ENCODE measurements at places on chromosomes 4 and X.

- DNase-seq, result peak; percentile 45
Observed at GRCh38 chr4:98642991-98643426, 15.4 kb downstream of the TSPAN5 start.

DNA sequence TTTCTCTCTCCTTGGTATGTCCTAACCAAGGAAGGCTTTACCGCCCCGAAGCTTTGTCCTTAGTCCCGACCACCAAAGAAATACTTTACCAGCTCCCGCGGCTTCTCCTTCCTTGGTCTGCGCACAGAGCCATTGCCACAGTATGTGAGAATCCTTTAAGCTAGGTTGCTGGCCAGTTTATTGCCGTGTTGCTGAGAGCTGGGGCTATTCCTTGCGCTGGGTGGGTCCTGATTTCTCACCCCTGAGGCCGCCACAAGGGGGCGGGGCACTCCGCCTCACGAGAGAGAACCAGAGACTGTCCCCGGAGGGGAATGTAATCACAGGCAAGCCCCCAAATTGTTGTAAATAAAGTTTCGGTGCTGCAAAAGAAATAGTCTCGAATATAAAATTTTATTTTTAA is 331.0 kb upstream of the PCDH10 start:
- no peak for DNase-seq

DNA sequence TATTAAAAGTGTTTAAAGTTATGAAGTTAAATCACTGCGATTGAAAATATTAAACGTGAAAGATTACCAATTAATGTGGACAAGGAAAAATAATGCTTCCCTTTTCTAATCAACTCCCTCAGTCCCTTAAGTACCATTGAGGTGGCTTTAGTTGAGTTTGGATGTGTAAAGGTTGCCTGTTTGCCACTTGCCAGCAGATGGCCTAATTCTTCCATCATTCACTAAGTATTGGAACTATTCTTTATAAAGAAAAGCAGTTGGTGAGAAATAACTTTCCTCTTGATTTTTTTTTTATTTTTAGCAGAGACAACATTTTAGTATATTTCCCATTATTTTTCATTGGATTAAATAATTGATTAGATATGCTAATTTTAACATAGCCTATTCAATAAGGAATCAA is 295.9 kb upstream of the TACR3 start:
- no peak for DNase-seq

GRCh38 chrX:21702725-21703124 is 44.6 kb upstream of the KLHL34 start:
- no peak for DNase-seq

DNA sequence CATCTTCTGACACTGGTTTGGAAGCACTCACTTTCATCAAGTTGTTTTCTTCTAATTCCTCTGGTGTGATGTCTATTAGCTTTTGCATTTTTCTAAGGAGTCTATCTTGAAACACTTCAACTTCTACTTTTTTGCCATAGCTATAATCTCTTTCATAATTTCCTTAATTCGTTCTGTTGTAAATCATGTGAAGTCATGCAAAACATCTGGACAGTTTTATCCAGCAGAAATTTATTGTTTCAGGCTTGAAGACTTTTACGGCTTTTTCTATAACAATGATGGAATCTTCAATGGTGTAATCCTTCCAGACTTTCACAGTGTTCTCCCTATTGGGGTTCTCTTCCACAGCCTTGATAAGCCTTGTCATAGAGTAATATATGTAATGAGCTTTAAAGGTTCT is 74.9 kb upstream of the PABPC4L start:
- DNase-seq, result no peak

DNA sequence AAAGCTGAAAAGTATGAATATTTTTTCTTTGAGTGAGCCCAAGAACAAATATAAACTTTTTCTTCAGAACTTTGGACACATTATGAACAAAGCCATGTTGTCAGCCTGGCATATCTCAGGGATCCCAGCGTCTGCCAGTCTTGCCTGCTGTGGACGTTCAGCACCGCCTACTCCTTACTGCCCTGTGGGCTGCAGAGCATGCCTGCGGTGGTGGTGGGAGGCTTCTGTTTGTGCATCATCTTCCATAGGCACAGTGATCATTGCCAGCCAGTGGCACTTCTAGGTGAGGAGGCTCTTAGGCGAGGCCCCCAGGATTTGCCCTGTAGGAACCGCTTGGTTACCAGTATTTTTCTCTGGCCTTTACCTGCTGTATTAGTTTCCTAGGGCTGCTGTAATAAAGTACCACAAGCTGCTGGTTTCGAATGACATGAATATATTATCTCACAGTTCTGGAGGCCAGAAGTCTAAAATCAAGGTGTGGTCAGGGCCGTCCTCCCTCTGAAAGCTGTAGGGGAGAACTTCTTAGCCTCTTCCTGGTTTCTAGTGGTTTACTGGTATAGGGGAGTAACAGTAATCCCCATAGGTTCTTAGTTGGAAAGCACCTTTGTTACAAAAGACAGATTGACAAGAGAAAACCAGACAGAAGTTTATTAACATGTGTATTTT is 15.4 kb downstream of the ANXA3 start:
- no peak for DNase-seq

DNA sequence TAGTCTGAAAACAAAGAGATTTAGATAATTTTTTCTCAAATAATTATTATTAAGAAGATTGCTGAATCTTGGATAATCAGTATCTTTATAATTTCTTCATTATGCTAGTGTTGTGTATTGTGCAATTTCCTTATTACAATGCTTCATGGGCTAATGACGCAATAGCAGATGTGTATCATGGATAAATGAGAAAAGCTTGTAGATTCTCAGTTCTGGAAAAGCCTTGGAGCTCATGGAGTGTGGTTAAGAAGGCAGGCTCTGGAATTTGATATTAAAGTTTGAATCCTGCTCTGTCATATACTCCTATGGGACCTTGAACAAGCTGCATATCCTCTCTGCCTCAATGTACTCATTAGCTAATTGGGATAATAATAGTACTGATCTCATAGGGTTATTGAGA is 18.9 kb upstream of the CXCL8 start:
- no peak for DNase-seq

GRCh38 chr4:53003959-53004358 is 141.8 kb downstream of the RASL11B start:
- no peak for DNase-seq

DNA sequence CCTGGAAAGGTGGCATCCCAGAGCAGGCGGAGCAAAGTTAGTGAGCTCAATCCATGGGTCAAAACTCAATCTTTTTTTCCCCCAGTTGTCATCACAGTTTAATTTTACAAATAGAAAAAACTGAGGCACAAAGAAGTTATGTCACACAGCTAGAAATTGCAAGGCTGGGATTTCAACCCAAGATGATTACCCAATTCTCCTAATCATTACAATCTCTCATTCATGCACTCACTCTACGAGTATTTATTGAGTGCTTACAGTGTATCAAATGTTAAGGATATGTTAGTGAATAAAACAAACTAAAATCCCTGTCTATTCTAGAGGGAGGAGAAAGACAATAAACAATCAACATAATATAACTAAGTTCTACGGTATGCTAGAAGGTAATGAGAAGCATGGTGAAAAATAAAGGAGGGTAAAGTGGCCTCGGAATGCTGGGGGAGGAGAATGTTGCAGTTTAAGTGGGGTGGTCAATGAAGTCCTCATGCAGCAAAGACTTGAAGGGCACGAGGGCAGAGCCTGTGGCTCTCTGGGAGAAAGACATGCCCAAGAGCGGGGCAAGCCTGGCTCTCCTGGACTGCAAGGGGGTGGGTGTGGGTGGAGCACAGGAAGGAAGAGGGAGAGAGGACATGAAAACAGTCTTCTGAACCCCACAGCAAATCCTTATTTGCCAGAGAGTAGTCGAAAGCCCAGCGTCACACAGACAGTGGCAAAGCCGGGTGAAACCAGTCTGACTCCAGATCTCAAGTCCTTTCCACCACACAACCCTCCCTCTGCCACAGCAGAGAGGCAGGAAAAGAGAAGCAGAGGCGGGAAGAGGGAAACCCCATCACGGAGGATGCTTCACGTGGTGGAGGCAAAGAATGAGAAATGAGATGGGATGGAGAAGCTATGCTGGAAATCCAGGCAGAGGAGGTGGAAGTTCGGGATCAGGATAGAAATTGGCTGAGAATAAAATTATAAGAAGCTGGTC is 48.3 kb downstream of the RAB33B start:
- no peak for DNase-seq

- DNase-seq, result no peak
Observed at GRCh38 chrX:110180176-110180927, 137.5 kb downstream of the AMMECR1 start.

- no peak for DNase-seq
Observed at GRCh38 chr4:82367438-82368097, 6.2 kb downstream of the HNRNPD start.

DNA sequence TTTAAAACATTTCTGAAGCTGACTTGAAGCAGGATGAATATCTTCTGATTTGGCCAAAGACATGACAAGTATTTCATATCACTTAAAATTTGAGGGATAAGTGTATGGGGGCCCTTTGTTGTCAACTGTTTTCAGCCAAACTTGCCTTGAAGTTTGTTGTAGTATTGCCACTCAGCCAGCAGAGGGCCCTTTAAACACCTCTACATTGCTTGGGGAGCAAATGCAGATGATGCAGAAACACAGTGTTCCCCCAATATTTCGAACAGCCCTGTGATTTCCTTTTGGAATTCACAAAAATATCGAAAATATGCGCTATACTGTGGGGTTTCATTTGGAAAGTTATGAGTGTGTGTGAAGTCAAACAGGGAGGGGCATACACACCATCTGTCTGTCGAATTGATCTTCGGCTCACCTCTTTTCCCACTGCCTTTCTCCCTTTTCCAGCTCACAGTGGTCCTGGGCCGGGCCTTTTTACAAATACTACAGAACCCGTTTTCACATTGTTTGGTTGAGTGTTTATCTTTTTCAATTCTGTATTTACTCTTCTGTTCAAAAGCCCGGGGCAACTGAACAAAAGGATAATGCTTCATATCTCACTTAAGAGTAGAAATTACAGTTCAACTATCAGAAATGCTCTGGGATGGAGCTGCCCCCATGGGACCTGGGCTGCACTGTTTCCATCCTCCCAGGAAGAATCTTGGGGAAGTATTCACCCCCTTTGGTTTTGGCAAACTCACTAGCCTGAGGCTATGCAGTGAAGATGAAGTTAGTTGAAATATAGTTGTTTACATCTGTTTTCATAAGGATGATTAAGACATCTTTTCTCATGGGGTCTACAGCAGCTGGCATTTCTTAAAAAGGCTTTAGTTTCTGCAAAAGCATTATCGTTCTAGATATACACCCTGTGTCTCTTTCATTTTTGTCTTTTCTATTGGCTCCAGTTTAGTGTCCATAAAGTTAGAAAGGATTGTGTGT is 137.6 kb downstream of the EGF start:
- DNase-seq, result peak; percentile 58

- DNase-seq, result no peak
Observed at GRCh38 chr4:10180603-10180926, 64.0 kb upstream of the WDR1 start.

DNA sequence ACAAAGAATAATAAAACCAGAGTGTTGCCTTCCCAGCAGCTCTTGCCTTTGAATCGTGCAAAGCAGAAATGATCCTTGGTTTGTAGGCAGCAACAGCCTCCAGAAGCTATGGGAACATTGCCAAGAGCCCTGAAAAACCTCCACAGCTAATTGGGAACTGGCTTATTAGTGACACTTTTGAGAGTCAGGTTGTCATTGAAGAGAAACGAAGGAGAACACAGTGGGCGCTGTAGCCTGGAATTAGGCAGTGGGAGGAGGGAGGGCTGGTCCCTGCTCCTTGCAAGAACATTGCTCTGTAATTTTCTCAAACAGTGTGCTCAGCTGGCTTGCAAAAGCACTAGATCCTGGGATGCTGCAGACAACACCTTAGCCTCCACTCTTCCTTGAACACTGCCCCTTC is 331.5 kb upstream of the EMCN start:
- DNase-seq, result no peak

GRCh38 chrX:154058214-154058997 is 38.7 kb upstream of the IRAK1 start:
- no peak for DNase-seq

- DNase-seq, result no peak
Observed at GRCh38 chrX:56805399-56805798, 76.4 kb downstream of the NBDY start.

GRCh38 chrX:40385256-40385655 is 195.5 kb upstream of the ATP6AP2 start:
- no peak for DNase-seq

- no peak for DNase-seq
Observed at GRCh38 chr4:83178029-83178428, 63.5 kb upstream of the PLAC8 start.

GRCh38 chr4:151153585-151153984 is 54.2 kb downstream of the RPS3A start:
- no peak for DNase-seq

DNA sequence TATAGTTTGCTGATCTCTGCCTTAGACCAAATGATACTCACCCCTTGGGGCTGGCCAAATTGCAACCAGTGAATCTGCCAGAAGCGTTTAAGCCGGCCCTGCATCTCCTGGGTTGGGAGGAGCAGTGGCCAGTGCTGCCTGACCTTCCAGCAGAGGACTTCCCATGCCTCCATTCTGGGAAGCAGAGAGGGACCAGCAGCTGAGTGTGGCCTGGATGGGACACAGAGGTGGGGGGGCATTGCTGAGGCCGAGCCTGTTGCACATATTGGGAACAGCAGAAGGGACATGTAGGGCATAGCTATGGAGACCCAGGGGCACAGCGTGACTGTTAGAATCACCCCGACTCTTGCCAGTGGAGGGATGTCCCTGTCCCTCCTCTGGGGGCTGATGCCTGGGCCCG is 93.3 kb downstream of the CPZ start:
- DNase-seq, result no peak

DNA sequence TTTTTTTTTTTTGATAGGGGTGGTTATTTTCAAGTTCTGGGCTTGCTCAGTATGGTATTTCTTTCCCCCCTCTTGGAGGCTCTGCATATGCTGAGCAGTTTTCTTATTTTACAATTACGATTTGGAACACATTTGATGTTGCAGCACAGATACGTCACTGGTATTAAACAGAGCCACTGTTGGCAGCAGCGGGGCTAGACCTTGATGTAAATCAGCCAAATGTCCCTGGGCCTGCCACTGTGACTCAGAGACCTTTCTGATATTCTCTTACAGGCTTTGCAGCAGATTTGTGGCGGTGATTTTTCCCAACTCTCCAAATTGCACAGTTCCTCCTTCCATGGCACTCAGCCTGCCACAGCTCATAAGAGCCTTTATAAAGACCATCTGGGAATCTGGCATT is 81.1 kb downstream of the VMA21 start:
- no peak for DNase-seq
